ENCODE measurements at places on chromosomes 12 and 14. TPM values are rescaled to one million over a fixed set of nuclear protein-coding genes. Genes with fewer than 3 reads are reported as not detected.

Gene CLECL1
- total RNA-seq, result 0.76 TPM

Gene TBC1D30
- 0.35 TPM for total RNA-seq

Gene NXPH4
- 0.60 TPM for total RNA-seq

Gene FUT8
- 15.7 TPM for total RNA-seq

Gene TAS2R19
- total RNA-seq, result 0.49 TPM

Gene ESPL1
- total RNA-seq, result 0.97 TPM

Gene FRMD6
- 8.9 TPM for total RNA-seq

DNA sequence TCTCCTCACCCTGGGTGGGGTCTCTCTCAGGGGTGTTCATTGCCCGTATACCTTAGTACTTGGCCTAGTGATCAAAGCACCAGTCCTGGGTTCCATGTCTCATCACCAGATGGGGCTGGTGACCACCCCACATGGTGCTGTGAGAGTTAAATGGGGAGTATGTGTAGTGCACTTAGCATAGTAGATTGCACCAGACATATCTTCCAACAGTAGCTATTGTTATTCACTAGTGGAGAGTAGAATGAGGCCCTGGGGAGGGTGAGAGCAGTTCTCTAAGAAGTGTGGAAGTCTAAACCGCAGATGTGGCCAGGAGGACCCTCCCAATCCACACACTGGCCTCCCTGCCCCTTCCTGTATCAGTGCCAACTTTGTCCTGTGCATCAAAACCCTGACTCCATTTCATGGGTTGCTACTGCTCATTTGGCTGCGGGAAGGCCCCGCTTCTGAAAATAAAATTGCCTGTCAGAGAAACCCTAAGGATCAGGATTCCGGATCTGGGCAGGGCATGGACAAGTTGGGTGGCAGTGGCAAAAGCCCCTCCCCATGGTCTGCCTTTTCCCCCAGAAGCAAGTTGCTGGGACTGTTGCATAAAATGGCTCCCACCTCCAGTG is 4.4 kb downstream of the CD9 start:
- DNase-seq, result no peak

DNA sequence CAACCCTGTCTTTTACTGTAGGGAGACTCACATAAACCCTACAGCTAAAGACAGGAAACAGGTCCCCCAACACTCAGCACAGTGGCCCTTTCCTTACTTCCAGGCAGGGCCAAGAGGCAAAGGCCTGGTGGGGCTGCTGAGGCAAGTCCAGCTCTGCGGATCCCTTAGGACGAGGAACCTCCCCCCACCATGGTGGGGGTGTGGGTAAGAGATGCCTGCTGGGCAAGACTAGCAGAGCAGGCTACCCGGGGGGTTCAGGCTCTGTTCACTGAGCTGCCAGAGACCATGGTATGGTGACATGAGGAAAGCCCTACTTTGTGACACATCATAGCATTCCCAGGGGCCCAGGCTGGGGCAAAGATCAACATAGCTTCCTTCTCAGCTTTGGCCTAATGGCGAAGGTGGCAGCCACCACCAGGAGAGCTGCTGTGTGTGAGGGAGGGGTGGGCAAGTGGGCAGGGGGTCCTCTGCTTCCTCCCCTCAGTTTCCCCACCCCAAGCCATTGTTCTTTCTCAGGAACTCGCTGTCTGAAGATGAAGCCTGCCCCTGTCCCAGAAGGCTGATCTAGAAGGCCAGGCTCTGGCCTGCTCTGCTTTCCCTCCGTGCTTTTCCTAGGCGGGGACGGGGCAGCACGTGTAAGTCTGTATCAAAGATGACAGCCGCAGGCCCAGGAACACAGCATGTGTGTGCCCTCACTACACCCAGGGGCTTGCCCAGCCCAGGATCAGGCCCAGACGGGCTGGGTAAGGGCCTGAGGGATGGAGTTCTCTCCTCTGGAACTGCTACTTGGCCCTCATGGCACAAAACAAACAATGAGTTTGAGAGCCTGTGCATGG is 10.1 kb upstream of the TINF2 start:
- no peak for DNase-seq

DNA sequence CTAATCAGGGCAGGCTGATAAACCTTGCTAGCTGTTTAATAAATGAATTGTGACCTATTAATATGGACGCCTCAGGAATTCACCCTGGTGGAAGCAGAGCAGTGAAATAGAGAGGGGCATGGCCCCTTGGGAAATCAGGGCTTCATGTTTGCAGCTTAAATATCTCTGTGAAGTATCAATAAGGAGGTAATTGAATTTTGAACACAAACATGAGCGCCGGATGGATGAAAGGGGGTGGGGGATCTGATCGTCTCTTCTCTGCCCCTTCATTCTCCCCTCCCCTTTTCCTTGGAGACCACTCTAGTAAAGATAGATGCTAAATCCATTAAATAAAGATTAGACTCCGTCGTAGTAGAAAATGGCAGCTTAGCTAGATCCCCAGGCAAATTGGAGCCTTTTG is 70.5 kb downstream of the LIN52 start:
- no peak for DNase-seq

GRCh38 chr14:20327005-20327869 is 5.8 kb downstream of the CCNB1IP1 start:
- DNase-seq, result no peak

DNA sequence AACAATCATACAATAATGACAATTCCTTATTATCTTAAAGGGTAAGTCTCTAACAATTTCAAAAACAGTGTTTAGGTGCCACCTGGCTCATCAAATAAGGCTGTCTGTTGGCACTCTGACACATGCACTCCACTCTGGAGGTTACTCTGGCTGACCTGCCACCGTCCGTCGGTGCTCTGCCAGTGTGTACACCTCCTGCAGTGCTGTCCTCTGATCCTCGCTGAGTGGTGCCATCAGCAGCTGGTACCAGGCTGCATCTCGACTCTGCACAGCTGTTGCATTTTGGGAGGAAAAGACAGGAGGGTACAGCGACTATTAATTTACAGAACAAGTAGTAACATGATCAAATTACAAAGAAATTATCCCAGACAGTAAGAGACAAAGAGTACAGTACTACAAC is 63.9 kb downstream of the IPO8 start:
- peak; percentile 39 for DNase-seq

DNA sequence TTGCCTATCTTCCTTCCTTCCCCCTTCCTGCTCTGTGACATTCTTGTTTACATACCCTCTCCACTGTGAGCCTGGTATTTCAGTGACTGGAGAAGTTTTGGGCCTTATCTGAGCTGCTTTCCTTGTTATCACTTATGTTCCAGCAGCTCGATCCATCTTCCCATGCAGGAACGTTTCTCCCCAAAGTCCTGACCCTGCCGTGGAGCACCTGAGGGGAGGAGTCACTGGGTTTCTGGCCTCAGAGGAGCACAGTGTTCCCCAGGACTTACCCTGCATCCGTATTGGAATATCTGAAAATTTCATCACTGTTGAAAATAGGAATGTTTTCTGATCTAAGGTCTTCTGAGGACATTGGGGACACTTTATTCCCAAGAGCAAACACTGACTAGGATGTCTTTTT is 141.8 kb downstream of the CACNA1C start:
- DNase-seq, result no peak

DNA sequence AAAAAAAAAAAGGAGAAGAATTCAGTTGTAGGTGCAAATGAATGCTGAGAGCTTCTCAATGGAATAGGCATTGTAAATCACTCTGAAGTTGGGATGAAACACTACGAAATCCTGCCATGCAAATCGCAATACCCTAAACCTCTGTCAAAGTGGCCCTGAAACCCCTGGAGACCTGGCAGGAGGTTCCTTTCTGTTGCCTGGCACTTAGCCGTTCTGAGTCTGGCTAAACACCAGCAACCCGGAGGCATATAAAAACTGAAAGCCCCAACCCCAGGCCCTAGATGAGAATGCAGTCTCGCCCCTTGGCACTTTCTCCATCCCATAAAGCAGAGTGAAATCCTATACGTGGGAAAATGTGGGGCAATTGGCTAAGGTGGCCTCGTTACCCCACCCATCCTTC is 151.5 kb upstream of the PARP11 start:
- DNase-seq, result no peak

GRCh38 chr14:21084998-21085853 is 13.2 kb downstream of the ZNF219 start:
- DNase-seq, result peak; percentile 86

GRCh38 chr14:22598896-22599244 is 770 bp downstream of the ABHD4 start:
- no peak for DNase-seq

GRCh38 chr12:132886529-132887477 is 602 bp downstream of the CHFR start:
- no peak for DNase-seq

- DNase-seq, result no peak
Observed at GRCh38 chr12:32457251-32458025, 58.1 kb downstream of the FGD4 start.

DNA sequence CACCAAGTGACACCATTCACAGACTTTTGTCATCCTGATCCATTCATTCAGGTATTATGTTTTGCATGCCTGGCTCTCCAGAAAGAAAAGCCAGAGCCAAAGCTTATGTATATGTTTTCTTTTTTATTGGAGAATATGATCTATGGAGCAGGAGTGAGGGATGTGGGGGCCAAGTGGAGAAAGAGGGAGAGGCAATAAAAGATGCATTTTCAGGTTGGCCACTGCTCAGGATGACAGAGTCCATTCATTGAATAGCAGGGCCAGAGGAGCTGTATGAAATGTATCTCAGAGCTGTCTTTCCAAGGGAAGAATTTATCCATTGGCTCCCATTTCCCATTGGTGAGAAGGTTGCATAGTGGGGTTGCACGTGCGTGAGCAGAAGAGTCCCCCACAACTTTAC is 416.1 kb downstream of the ATP23 start:
- no peak for DNase-seq

DNA sequence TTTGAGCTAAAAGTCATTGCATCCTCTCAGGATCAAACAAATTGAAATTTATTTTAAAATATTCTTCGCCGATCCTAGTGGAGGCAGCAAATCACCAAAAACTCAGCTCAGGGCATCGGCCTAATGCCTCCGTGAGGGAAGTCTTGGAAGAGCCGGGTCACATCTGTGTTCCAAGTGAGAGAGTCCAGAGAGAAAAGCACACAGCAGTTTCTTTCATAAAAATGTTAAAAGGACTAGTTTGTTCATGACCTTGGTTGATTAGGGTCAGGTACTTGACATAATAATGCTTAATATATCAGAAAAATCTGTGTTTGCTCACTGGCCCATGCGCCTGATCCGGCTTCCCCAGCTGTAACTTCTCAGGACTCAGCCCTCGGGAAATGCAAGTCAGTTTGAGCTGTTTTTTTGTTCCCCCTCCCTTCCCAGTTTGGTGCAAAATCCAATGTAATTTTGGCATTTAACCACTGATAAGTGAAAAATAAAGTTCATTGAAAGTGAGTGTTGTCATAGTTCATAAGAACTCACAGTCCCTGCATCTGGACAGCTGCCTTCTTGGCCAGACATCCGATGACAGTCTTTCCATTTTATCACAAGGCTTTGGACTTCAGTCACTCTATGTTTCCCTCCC is 161.7 kb downstream of the CAND1 start:
- peak; percentile 83 for DNase-seq

DNA sequence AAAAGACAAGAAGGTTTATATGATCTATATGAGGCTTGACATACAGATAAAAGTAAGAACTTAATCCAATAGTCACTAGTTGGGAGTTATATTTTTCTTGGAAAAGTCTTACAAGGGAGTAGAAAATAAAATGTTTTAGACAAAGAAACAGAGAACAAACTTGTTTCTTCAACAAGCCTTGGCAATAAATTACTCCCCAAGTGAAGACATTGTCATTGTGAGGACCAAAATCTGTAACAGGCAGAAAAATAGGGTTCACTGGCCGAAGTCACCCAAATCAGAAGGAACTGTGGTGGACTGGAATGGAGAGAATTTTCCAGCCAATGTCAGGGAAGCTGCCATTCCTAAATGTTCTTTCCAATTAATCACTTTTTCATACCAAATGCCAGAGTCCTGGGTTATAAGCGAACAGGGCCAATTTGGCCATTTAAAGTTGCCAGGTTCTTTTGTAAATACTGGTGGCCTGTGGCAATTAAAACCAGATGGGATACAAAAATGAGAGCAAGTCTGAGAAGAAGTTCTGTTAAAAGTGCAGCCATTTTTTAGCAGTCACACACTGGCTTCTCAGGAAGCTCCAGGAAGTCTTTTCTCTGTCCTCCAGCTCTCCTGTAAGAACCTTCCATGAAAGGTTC is 117.3 kb upstream of the OVCH1 start:
- DNase-seq, result no peak

GRCh38 chr12:47318963-47319362 is 239.2 kb upstream of the AMIGO2 start:
- no peak for DNase-seq

GRCh38 chr12:4086481-4086880 is 187.1 kb upstream of the CCND2 start:
- no peak for DNase-seq

- no peak for DNase-seq
Observed at GRCh38 chr12:119258149-119258548, 76.4 kb upstream of the CCDC60 start.

DNA sequence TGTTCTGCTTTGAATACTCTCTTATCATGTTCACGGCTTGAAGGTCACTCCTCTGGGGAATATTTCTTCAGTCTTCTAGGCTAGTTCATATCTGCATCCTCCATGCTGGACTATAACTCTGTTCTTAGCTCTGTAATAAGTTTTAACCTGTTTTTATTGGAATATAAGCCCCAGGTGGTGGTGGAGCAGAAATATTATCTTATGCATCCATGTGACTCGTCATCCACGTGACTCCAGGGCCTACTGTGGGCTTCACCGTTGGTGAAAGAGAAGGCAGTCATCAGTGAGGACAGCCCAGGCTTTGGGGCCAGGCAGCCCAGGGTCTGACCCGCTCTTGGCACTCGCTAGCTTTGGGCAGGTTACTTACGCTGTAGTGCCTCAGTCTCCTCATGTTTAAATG is 87.1 kb downstream of the ETNK1 start:
- DNase-seq, result no peak

DNA sequence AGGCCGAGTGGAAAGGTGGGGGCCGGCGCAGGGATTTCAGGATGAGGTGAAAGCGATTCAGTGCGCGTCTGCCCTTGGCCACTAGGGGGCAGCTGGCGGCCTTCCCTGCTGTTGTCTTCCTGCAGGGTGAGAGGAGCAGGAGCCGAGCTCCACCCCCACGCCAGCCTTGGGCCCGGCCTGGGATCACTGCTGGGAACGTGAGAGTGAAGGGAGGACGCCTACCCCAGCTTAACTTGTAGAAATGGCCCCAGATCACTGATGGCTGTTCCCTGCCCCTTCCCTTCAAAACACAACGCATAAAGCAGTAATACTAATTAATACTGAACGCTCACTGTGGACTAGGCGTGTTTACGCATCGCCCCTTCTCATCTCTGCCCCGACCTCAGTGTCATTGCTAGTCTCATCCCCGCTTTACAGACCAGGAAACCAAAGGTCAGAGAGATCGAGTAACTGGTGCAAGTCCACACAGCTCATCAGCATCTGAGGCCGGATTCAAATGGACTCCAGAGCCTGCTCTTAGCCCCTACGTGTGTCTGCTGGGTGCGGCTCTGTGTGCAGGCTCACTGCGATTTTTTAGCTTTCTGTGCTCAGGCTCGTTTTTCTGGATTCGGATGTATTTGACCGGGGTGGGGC is 24.3 kb downstream of the MVK start:
- DNase-seq, result peak; percentile 94

DNA sequence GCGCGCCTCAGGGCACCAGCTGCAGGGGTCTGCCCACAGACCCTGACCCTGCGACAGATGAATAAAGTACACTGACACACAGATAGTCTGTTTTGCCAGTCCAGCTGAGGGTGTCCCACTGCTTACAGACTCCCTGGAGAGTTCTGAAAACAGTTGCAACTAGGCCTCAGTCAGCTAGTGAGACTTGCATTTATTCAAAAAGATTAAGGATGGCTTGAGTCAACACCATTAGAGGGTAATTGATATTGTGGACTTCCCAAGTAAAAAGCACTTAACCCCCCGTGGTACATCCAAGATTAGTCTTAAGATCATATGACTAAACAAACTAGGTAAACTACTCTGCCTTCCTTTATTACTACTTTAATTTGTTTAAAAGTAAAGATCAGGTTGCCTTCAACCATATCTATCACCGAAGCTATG is 11.1 kb upstream of the PSEN1 start:
- DNase-seq, result no peak

Measured in Right ventricle myocardium inferior (tissue), 1 donor.